ENCODE measurements at places on chromosomes 4 and X.

DNA sequence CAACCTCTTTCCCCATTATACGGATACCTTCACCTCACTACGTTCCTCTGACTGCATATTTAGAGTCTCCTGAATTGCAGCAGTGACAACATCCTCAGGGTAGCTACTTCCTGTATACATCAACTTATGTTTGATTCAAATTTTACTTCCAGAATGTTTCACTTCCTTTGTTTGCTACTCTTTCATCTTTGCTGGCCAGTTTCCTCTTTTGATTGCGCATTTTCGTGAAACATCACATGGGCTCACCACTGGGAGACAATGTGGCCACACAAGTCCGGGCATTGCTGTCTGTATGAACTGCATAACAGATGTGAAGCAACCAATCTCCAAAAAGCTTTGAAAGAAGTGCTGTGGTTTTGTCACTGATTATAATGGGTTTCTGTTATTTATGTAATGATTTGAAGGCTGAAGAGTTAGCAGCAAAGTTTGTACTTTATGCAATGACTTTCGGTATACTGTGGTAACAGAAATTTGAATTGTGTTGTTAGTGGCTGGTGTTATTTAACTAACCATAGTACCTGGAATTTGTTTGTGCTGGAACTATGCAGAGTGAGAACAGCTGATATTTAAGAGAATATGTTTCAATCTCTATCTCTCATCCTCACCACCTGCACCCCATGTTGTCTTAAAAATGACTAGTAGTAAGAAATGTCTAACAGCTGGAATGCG lies 7.4 kb downstream of the SNCA start:
- no peak for DNase-seq

DNA sequence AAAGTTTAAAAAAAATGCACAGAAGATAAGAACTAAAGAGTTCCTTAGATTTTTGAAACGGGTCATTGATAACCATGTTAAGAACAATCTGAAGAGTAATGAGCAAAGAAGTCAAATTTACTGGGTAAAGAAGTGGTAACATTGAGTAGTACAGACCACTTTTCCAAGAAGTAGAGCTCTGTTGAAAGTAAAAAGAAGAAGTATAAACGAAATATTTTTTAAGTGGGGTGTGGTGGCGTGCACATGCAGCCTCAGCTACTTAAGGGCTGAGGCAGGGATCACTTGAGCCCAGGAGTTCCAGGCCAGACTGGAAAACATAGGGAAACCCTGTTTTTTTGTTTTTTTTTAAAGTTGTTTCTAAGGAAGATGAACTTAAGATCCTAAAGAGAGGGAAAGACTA lies 68.5 kb downstream of the UBA6 start:
- no peak for DNase-seq

DNA sequence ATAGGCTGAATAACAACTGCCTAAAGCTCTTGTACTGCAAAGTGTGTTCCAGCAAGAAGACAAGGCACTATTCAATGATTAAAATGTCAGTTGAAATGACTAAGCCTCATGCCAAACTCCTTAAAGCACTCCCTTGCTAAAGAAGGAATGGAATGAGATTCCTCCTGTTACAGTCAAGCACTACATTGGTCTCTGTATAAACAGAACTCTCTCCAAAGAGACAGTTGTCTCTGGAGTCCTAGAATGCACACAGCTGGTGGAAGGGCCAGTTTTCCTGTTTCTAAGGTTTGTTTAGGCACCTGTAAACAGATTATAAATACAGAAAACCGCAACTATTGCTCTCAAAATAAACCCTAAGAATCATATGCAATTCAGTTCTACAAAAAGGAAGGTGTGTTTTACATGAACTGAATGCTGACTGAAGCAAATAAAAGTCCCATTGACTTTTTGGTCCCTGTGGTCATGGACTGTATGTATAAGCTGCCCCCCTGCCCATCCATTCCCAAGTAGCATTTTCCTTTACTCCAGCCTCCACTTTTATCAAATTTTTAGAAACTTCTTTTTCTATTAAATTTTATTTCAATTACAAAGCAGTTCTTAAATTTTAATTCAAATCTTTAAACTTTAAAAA lies 47.0 kb downstream of the FAT1 start:
- DNase-seq = no peak

DNA sequence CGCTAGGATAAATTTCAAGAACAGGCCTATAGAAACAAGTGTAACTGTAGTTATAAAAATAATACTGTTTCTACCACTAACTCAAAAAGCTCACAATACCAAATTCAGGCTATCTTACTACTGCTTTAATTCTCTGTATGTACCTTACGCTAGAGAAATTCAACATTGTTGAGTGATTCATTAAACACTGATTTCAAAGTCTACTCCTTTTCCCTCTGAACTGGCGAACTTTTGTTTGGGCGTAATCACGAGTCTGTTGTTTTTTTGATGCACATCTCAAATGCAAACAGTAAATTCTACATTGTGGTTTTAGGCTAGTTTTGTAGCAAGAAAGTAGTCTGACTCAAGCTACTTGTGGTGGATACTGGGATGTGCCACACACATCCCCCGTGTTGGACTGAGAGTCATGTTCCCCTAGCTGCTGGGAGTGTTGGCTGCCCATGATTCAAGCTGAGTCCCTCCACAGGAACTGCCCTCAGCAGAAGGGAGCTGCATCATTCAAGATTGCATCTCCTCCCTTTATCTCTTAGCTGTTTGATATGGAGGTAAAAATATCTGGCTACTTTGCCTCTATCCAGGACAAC lies 406.1 kb downstream of the RAPGEF2 start:
- no peak for DNase-seq

GRCh38 chr4:165864271-165864670 lies 8.8 kb upstream of the TLL1 start:
- DNase-seq = no peak

DNA sequence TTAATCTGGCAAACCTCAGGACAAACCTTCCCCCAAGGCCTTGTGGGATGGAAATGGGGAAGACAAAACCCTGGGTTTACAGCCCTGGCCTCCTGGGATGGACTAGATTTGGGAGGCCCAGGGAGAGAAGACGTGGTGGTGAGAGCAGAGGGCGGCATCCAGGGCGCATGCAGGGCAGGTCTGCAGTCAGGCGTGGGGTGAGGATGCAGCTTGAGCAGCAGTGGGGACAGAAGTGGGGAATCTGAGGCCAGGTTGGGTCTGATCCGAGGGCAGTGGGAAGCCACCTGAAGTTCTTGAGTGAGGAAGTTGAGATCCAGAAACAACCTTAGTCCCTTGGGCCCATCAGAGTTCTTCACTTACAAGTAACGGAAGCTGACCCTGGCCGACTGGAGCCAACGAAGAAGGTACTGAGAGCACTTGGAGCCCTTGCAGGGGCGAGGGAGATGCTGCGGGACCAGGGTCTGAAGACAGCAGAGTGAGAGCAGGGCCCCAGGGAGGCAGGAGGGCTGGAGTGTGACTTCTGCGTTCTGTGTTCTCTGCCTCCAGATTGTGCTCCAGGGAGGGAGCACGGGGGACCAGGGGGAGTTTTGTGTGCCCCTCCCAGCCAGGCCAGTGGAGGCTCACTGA lies 42.0 kb upstream of the GPR78 start:
- no peak for DNase-seq

- DNase-seq = no peak
These were observed 58.4 kb downstream of the RXFP1 start for GRCh38 chr4:158580064-158580463.

DNA sequence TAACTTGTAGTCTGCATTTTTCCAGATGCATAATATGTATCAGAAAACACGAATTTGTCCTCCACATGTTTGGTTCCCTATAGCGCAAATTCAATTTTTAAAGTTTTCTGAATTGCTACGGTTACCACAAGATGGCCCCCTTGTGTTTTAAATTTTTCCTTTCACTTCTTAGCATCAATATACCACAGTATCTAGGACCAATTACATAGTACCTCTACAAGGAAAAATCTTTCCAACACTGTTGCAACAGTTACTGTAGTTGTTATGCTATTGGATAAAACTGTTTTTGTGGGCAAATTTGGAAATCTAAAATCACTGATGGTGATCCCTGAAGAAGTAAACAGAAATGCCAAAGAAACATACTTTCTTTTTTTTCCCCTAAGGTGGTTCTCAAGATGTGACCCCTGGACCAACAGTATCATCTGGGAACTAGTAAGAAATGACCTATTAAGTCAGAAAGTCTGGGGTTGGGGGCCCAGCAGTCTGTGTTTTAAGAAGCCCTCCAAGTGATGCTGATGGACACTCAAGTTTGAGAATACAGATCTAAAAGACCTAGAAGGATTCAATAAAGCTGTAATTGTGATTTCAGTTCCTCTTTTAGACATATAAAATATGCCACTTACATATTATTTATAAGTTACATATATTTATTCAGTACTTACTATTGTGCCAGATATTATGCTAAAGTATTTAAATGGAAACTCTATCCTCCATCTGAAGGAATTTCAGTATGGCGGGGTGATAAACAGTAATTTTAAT lies 3.1 kb downstream of the ZGRF1 start:
- DNase-seq = peak; percentile 13

GRCh38 chr4:133143775-133144430 lies 5.2 kb upstream of the PCDH10 start:
- no peak for DNase-seq

GRCh38 chr4:187166886-187167512 lies 443.3 kb upstream of the FAT1 start:
- DNase-seq = no peak

DNA sequence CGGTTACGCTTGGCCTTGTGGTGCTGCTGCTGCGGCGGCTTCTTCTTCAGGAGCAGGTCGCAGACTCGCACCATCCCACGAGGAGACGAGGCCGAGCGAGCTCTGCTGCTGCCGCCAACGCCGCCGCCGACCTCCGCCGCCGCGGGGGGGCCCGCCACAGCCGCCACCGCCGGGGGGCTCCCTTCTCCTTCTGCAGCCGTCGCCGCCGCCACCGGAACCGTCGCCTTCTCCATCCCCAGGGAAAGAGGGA lies 237 bp downstream of the ANKRD17 start:
- DNase-seq = no peak

DNA sequence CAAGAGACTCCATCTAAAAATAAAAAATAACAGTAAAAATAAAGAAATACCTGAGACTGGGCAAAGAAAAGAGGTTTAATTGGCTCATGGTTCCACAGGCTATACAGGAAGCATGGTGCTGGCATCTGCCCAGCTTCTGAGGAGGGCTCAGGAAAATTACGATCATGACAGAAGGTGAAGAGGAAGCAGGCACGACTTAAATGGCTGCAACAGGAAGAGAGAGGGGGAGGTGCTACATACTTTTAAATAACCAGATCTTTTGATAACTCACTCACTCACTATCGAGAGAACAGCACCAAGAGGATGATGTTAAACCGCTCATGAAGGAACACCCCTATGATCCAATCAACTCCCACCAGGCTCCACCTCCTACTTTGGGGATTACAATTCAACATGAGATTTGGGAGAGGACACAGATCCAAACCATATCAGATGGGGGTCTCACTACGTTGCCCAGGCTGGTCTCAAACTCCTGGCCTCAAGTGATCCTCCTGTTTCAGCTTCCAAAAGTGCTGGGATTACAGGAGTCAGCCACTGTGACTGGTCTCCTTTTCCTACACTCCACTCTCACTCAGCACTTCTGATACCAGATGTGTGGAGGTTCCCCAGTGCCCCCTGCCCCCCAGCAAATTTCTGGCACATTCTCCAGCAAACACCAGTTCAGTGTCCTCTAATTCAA lies 11.9 kb upstream of the ZNF157 start:
- DNase-seq = no peak
